ENCODE measurements at places on chromosomes 4 and X.
A peak's percentile ranks its signal among the peaks of the same experiment; 100 is the strongest.

GRCh38 chr4:15143551-15143950, 141.3 kb downstream of the CPEB2 start:
- no peak for DNase-seq
- no peak overlapping the region for H3K27ac ChIP-seq
- H3K4me3 ChIP-seq, result no peak overlapping the region
- H3K36me3 ChIP-seq, result no peaks in the 10 kb centered on the region

- H3K27me3 ChIP-seq, result no peaks in the 10 kb centered on the region
- DNase-seq, result no peak
Observed at GRCh38 chr4:64538219-64538618, 129.0 kb upstream of the TECRL start.

DNA sequence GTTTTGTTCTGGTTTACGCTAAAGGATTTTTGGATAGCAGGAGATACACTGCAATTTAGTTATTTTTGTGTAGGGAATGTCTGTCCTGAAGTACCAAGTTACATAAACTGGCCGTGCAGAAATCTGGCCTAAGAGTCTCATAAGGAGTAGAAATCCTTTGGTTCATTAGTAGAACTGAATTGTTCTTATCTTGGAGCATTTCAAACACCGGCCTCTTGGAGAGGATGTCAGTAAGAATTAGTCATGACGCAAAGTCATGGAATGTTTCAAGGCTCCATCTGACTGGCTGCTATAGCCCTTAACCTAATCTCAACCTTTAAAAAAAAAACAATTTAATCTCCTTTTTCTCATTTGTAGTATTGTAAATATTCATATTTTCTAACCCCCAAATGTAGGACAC, 15.2 kb downstream of the PDLIM3 start:
- H3K4me3 ChIP-seq, result no peak overlapping the region
- H3K36me3 ChIP-seq, result no peaks in the 10 kb centered on the region
- H3K27me3 ChIP-seq, result peaks cover 27% of the 10 kb centered on the region
- DNase-seq, result no peak
- H3K27ac ChIP-seq, result no peak overlapping the region

- H3K4me3 ChIP-seq, result no peak overlapping the region
- no peaks in the 10 kb centered on the region for H3K27me3 ChIP-seq
- no peaks in the 10 kb centered on the region for H3K36me3 ChIP-seq
- no peak overlapping the region for H3K27ac ChIP-seq
Observed at GRCh38 chrX:100424012-100424411, 13.9 kb upstream of the PCDH19 start.

DNA sequence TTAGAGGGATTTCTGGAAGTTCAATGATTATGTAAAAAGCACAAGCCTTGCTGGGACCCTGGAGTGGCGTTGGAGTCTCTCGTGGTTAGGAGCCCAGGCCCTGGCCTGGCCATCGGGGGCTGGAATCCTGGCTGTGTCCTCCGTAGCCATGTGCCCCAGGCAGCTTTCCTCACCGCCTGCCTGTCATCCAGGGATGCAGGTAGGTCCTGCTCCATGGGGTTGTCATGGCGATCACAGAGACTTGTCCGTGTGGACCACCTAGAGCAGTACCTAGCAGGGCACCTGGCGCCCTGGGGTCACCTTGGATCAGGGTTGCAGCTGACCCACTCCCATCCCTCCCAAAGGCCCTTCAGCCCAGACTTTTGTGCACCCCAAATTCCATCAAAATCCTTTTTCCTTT, 30.2 kb upstream of the WFS1 start:
- H3K36me3 ChIP-seq, result no peaks in the 10 kb centered on the region
- H3K27me3 ChIP-seq, result peaks cover 18% of the 10 kb centered on the region
- H3K4me1 ChIP-seq, result no peaks in the 10 kb centered on the region
- H3K27ac ChIP-seq, result no peak overlapping the region

DNA sequence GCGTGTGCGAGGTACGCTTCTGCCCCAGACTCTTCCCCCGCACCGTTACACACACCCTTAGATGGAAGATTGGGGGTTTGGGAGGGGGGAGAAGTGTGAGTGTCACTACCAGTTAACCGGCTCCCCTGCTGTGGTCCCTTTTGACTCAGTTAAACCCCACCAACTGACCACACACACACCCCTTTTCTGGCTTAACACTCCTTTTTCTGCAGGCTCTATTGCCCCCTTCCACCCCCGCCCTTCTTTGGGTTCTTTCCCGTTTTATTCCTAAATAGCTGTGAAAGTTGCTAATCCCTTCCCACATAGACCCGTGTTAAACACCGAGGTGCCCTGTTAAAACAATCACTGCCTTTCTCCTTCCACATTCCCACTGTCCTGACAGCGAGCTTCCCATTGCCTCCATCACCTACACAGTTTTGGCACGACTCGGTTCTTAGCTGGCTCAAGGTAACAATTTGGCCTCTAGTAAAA, 3.7 kb upstream of the NR3C2 start:
- H3K4me3 ChIP-seq, result peak overlapping the region; percentile 78
- peaks cover 19% of the 10 kb centered on the region for H3K4me1 ChIP-seq
- no peak for DNase-seq
- no peaks in the 10 kb centered on the region for H3K36me3 ChIP-seq
- peaks cover 11% of the 10 kb centered on the region for H3K27me3 ChIP-seq

- DNase-seq, result no peak
- H3K27me3 ChIP-seq, result peaks cover 39% of the 10 kb centered on the region
- no peaks in the 10 kb centered on the region for H3K36me3 ChIP-seq
- no peak overlapping the region for H3K4me3 ChIP-seq
Observed at GRCh38 chr4:24799544-24800324, 4.4 kb downstream of the SOD3 start.

- H3K36me3 ChIP-seq, result no peaks in the 10 kb centered on the region
- peaks cover 2% of the 10 kb centered on the region for H3K4me1 ChIP-seq
- no peak overlapping the region for H3K27ac ChIP-seq
- peak overlapping the region; percentile 40 for H3K4me3 ChIP-seq
Observed at GRCh38 chrX:133983974-133984845, 1.2 kb downstream of the GPC3 start.
